ENCODE measurements at places on chromosomes 7 and 10. TPM values are rescaled to one million over a fixed set of nuclear protein-coding genes. Genes with fewer than 3 reads are reported as not detected.

DNA sequence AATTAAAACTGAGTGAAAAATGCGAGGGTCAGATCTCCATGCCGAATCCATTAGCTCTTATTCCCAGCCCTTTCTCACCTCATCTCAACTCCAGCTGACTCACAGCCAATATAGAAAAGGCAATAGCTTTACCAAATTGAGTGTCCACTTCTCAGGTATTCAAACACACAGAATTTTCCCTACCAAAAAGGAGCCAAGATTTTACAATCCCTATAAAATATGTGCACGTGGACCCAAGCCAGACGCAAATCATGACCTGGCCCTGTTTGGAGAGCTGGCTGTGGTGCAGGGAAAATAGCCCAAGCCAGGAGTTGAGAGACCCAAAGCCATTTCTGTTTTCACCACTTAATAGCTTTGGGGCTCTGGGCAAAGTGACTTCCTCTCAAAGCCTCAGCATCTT is 379.7 kb upstream of the AUTS2 start:
- no peak for DNase-seq

- DNase-seq: no peak
Observed at GRCh38 chr7:16014031-16014430, 327.5 kb upstream of the MEOX2 start.

DNA sequence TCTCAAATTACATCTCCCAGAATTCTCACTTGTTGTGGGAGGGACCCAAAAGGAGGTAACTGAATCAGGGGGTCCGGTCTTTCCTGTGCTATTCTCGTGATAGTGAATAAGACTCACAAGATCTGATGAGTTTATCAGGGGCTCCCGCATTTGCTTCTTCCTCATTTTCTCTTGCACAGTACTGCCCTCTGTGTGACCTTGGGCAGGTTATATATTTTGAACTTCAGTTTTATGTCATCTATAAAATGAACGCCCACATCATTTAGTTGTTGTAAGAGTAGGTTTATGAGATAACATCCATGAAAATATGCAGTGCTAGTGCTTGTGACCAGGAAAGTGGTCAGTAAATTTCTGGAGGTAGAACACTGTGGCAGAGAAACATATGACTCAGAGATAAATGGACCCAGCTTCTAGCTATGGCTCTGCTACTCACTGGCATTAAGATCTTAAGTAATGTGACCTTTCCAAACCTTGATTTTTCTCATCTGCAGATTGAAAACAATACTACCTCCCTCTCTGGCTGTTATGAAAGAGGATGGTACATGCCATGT is 44.3 kb downstream of the SCRN1 start:
- peak; percentile 71 for DNase-seq

GRCh38 chr7:18302097-18302496 is 193.5 kb upstream of the HDAC9 start:
- DNase-seq: peak; percentile 57

The SEC23IP gene
- 38.6 TPM for total RNA-seq

The GNAI1 gene
- total RNA-seq: 42.1 TPM

The MICU1 gene
- 79.6 TPM for total RNA-seq

The ZNF398 gene
- total RNA-seq: 17.7 TPM

The PPP1R3C gene
- total RNA-seq: 73.4 TPM

All from osteoblast (primary cell).